CD8-positive, alpha-beta memory T cell (primary cell): ENCODE measurements at places on chromosomes 7 and 10.

- no peak for DNase-seq
These were observed 20.0 kb upstream of the SMO start for GRCh38 chr7:129168231-129169021.

DNA sequence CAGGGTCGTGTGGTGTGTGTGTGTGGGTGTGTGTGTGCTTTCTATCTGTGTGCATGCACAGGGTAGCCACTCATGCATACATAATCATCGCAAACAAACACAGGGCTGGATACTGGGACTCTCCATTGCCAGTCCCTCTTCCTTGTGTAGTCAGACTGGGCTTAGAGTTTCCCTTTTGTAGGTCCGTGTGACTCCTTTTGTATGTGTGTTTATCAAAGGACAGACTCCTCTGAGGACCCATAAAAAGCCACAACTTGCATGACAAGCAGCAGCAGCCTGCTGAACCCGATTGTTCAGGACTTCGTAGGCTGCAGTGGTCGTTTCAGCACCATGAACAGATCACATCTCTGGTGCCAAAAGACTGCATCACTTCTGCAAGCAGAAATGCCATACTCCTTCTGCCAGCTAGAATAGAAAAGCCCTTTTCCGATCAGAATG lies 895 bp downstream of the VSTM2A start:
- DNase-seq, result no peak

GRCh38 chr10:132452651-132453469 lies 55.9 kb downstream of the PWWP2B start:
- DNase-seq, result peak; percentile 88

- no peak for DNase-seq
These were observed 23.3 kb downstream of the INHBA start for GRCh38 chr7:41679566-41679965.

- DNase-seq, result peak; percentile 43
These were observed 29.2 kb downstream of the FAM3C start for GRCh38 chr7:121366852-121367431.

- no peak for DNase-seq
These were observed 150.8 kb downstream of the HERPUD2 start for GRCh38 chr7:35544028-35544742.

- DNase-seq, result no peak
These were observed 6.5 kb upstream of the IFT22 start for GRCh38 chr7:101328159-101328558.

DNA sequence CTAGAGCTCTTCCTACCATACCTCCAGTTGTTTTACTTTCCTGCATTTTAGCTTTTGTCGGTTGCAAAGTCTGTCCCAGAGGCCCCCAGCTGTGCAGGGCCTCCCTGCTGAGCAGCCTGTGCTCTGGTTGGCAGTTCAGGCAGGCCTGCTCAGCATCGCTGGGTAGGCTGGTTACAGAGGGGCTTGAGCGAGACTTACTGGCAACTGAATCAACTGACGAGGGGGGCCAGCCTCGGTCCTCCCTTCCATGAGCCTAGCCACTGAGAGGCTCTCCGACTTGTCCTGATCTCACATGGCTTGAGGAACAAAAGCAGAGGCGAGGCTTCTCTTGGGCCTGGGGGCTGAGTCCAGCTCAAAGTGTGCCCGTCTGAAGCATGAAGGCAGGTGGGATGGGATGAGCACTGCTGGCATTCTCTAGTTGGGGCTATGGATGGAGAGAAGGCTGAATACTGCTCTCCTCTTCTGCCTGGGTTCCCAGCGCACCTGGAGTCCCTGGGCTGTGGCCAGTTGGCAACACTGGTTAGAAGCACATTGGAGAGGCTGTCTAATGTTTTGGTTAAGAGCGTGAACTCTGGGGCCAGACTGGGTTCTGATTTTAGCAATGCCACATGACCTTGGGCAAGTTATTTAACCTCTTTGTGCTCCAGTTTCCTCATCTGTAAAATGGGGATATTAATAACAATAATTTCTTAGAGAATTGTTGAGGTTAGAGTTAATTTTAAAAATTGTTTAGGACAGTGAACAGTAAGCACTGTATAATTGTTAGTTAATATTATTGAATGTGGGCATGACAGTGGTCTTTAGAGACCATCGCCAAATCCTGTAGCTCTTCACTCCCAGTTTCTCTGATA lies 6.9 kb upstream of the SFRP5 start:
- DNase-seq, result no peak

GRCh38 chr10:53952698-53953630 lies 848.1 kb downstream of the PCDH15 start:
- no peak for DNase-seq

DNA sequence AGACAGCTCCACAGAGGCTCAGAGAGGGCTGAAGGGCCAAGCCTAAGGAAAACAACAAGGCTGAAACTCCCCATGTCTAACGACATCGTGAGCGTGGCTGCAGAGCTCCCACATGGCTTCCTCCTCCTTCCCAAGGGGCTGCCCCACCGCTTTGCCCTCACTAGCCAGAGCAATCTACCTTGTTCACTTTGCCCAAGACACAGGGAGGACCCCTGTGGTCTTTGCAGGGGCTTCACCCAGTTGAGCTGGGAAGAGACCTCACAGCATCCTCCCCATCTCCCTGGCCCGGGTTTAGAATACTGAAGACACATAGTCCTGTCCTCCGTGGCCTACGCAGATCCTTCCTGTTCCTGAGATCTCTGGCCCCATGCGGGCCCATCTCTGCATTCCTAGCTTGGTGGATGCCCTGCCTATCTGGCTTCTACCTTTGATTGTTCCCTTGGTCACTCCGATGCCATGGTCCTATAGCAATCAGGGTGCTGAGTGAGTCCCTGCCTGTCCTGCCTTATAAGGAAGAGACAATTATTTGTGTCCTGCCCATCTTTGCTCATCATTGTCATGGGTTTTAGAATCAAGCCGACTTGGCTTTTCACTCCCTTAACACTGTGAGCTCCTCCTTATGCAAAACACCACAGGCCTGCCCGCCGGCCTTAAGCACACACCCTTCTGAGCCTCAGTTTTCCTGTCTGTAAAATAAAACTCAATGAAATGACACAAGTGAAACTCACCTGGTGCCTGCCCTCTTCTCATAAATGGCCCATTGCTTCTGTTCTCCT lies 73.2 kb downstream of the PARP12 start:
- DNase-seq, result no peak

DNA sequence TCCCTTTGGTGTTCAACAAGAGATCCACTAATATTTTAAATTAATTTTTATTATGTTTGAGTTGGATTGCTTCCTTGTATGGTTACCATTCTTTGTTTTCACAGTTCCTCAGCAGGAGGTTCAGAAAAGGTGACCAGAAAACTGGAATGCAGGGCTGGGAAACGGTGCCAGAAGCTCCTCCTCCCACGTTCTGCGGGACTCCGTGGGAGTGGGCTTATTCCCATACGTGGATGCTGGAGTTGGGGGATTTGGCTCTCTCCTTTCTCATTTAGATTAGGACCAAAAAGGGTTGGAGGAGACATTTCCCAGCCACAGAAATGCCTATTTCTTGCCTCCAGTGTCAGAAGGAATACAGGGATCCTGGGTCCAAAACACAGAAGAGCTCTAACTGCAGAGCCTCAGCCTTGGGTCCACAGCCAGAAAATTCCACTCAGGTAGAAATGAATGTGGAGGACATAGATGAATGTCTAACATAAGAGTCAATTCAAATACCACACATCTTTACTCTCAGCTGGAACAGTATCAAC lies 56.0 kb downstream of the SORBS1 start:
- no peak for DNase-seq

- no peak for DNase-seq
These were observed 250.0 kb downstream of the BMPER start for GRCh38 chr7:34155220-34155908.

DNA sequence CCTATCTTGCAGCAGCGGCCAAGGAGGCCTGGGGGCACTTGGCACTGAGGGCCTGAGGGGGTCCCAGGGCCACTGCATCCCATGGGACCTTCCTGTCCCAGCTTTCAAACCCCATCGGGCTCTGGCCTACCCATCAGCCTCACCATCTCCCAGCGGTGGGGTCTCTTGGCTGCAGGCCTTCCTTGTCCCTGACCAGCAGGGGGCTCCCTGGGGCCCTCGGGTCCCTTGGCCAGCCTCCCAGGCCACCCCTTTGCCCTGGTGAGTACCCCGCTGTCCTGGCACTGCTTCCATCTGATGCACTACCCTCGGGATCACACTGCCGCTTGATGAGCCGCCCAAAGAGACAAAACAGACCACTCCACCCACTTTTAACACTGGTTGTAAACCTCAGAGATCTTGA lies 43.5 kb downstream of the YKT6 start:
- peak; percentile 10 for DNase-seq

DNA sequence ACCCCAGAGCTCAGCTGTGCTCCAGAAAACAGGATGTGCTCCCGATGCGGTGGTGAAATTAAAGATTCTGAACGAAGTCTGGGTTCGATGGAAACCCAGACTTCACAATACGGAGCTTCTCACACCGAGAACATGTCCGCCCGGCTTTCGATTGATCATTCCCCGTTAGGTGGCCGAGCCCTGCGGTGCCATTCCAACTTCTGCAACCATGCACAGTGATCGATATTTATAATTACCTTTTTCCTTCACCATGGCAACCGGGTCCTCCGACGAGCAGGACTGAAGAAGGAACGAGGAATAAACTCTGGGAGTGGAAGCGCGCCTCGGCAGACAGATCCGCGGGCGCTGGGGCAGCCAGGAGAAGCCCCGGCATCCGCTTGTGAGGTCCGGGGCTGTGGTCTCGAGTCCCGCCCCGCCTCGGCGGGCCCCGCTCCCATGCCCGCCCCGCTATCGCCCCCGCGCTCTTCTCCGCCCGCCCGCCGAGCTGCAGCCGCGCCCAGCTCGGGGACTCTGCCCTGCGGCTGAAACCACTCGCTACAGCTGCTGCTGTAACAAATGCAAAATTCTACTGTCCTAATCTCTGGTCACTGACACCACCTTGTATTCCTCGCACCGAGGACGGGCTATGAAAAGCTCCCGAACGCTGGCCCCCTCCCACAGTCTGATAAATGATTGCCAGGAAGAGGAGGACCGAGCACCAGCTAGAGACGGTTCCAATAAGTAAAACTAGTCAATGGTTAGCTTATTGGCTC lies 26.2 kb downstream of the ABLIM1 start:
- DNase-seq, result no peak

GRCh38 chr7:116111475-116111874 lies 80.9 kb upstream of the TFEC start:
- no peak for DNase-seq

DNA sequence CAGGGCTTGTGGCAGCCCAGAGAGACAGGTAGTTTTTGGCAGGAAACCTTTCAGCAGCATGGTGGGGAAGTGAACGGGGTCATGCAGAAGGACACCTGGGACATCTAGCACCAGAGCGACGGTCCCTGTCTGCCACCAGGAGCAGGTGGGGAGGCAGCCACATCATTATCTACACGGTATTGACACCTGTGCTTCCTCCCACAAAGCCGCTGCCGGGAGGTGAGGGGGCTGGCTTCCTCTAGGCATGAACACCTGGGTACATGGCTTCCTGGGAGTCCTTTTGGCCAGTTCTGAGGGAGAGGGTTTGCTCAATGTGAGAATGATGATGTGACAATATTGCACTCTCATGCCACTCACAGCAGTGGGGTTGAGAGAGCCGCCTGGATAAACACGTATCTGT lies 275.2 kb downstream of the ACTR3B start:
- DNase-seq, result no peak

DNA sequence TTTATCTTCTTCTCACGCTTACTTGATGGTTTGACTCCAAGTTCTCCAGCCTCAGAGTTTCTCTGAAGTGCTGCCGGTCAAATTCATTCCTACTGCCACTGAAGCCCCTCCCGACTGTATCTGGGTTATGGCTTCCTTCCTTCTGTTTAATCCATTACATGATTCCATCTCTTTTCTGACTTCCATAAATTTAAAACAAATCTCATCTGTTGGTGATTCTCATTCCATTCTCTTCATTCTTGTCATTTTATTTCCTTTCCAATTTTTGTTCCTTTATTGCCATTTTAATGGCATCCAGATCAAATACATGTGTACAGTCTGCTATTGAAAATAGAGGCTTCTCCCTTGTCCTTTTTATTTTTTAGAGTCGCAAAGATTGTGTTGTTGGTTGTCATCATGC lies 25.4 kb upstream of the HIBADH start:
- DNase-seq, result no peak

GRCh38 chr10:95331596-95332130 lies 40.9 kb upstream of the PDLIM1 start:
- no peak for DNase-seq

- DNase-seq, result no peak
These were observed 99.7 kb downstream of the CCSER2 start for GRCh38 chr10:84427903-84428650.

- DNase-seq, result no peak
These were observed 22.6 kb upstream of the TRIM8 start for GRCh38 chr10:102621443-102622325.

DNA sequence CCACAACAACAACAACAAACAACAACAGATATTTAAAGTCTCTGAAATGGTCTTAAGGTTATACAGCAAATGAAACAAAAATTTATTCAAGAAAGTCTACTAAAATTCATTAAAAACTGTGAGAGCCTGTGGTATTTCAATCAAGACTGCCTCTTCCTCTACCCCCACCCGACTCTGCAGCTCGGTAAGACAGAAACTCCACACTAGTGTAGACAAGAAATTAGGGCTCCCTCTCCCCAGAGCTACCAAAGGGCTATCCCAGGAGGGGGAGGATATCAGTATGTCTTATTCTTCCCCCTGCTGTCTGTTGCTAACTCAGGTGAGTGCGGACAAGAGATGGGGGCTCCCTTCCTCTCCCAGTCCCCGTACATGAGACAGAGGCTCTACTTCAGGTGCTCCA lies 71.0 kb upstream of the TMEM140 start:
- DNase-seq, result no peak

DNA sequence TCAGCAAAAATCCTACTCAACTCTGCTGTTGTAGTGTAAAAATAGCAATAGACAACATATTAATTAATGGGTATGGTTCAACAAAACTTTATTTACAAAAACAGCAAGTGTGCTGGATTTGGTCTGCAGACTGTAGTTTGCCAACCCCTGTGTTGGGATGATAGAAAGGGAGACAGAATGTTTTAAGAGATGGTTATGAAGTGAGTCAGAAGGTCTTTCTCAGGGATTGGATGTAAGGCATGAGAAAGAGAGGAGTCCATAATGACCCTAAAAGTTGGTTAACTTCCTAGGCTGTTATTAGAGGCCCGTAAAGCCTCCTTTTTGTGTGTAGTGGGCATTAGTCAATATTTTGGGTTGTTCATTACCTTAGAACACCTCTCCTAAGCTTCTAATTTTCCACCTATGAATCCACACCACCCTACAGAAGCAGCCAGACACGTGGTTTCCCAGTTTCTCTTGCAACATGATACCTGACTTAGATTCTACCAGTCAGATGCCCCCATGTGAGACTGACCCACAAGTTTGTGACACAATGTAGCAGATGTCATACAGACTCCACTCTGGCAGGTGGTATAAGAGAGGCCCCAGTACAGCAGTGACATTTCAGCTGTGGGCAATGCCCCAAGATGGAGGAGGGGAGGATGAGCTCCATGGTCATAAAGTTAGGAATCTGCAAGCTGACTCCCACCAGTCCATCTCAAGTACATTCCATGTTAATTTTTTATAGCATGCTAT lies 1015.6 kb downstream of the KCNMA1 start:
- no peak for DNase-seq

DNA sequence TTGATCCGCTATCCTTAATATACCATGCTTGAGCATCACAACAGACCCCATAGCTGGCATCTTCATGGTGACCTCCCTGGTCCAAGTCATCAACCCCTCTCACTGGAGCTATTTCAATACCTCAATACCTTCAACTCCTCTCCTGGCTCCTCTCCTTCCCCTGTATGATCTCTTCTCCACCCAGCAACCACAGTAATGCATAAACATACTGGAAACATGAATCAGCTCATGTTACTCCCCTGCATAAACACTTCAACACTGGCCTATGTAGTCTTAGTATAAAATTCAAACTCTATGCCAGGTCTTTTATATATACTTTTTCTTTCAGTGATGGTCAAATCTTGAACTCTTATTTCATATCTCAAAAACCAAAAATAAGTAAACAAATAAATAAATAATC lies 31.8 kb upstream of the TMEM273 start:
- DNase-seq, result no peak
